ENCODE measurements at places on chromosomes 6 and 20.

GRCh38 chr6:118808793-118809638 lies 84.9 kb upstream of the ASF1A start:
- DNase-seq: no peak

- no peak for DNase-seq
Observed at GRCh38 chr6:149725785-149726184, 7.9 kb upstream of the LATS1 start.

- DNase-seq: no peak
Observed at GRCh38 chr6:138945354-138945753, 42.7 kb downstream of the REPS1 start.

DNA sequence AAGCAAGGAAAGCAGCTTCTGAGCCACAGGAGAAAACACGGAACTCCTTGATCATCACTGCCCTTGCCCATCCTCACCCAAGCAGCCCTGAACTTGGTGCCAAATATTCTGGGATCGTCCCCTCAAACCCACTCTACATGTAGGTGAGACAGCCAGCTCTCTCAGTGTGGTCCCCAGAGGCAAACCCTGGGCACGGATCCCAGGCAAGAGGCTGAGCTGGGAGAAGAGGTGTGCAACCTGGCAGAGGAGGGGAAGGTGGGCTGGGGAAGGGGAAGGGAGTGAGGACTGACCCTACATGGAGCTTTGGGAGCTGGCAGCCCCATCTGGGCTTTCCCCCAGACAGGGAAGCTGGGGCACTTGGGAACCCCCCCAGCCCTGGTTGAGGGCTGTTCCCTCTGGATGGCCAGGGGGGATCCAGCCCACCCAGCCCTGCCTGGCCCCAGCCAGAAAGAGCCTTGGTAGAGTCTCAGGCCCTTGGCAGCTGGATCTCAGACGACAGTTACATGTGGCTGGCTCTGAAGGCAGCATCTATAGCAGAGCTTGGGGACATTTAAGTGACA lies 186.2 kb upstream of the CST7 start:
- no peak for DNase-seq

DNA sequence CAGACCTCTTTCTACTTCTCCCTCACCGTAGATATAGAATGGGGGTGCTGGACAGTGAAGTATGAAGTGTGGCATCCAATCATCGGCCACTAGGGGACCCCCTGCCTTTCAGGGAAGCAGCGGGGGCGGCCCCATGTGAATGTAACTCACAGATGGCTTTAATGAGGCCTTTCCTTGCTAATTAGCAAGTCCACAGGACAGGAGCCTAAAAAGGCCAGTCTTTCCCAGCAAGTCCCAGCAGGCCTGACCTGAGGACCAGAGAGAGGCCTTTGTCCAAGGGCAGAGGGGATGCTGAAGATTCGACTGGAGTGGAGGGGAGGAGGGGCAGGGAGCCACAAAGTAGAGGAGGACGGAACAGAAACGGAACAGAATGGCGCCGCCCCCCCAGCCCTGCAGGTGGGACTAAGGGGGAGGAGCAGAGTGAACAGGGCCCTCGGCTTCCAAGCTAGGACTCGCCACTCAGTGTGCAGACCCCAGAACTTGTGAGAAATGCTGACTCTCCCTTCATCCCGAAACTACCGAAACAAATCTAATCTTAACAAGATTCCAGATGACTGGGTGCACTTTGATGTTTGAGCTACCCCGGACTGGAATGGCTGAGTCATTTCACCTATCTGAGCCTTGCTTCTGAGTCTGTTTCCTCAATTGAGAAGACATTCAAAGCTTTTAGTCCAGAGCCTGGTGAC lies 5.8 kb downstream of the C6orf132 start:
- no peak for DNase-seq

DNA sequence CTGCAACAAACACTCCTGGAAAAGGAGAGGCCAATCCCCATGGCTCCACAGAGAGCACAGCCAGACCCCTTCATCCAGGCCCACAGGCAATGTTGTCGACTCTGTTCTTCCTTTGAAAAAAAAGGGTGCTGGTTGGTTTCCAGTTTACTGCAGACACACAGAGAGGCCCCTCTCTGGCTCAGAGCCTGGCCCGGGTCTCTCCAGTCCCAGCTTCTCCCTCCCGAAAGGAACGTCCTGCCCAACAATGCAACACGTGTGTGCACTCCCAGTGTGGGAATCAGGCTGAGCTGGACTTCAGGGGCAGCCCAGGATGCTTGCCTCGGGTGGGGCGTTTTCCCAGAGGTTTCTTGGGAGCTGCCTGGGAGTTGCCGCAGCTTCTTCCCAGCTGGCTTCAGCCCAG lies 4.5 kb upstream of the NKAIN4 start:
- DNase-seq: no peak

All from T-helper 9 cell (primary cell).